ENCODE measurements at places on chromosomes 13 and 19.

DNA sequence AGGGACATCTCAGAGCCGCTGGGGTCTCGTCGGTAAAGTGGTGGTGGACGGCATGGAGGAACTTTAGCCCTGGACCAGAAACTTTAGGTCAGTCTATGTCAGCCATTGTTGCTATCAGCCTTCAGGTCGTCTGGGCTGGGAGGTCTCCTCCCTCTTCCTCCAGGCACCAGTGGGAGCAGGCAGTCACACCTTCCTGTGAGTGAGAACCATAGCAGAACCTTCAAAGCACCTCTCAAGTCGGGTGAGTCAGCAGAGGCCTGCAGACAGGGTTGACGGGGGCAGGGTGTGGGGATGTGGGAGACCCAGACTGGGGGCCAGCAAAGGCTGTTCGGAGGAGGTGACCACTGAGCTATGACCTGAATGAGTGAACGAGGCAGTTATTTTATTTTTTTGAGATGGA is 15.4 kb upstream of the SBNO2 start:
- DNase-seq: no peak

GRCh38 chr13:24216176-24216575 is 55.7 kb downstream of the SPATA13 start:
- no peak for DNase-seq

DNA sequence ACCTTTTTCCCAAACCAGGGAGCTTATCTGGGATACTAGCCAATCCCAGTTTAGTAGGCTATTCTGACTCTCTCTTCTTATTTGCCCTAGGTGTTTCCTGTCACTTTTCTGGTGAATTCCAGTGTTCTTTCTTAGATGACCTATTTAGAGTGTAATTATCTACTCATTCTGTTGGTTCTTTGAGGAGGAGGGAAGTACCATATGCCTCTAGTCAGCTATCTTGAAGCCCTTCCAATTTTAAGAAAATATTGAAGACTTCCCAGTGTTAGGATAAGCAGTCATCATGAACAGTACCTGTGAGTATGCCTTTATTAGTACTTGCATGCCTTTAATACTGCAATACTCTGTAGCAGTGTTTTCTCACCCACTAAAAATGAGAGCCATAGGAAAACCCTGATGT is 724.3 kb upstream of the SLITRK1 start:
- no peak for DNase-seq

DNA sequence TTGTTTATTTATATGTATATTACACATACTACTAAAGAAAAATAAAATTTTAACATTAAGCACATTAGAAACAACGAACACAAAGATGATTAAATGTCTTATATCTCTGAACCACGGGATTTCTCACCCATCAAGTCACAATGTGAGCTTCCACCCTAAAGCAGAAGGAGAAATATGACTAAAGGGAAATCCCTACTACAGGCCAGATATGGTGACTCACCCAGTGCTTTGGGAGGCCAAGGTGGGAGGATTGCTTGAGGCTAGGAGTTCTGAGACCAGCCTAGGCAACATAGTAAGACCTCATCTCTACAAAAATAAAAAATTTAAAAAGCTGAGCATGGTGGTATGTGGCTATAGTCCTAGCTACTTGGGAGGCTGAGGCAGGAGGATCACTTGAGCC is 24.6 kb downstream of the DCT start:
- DNase-seq: no peak

GRCh38 chr13:74866101-74866500 is 615.9 kb downstream of the TBC1D4 start:
- DNase-seq: no peak

DNA sequence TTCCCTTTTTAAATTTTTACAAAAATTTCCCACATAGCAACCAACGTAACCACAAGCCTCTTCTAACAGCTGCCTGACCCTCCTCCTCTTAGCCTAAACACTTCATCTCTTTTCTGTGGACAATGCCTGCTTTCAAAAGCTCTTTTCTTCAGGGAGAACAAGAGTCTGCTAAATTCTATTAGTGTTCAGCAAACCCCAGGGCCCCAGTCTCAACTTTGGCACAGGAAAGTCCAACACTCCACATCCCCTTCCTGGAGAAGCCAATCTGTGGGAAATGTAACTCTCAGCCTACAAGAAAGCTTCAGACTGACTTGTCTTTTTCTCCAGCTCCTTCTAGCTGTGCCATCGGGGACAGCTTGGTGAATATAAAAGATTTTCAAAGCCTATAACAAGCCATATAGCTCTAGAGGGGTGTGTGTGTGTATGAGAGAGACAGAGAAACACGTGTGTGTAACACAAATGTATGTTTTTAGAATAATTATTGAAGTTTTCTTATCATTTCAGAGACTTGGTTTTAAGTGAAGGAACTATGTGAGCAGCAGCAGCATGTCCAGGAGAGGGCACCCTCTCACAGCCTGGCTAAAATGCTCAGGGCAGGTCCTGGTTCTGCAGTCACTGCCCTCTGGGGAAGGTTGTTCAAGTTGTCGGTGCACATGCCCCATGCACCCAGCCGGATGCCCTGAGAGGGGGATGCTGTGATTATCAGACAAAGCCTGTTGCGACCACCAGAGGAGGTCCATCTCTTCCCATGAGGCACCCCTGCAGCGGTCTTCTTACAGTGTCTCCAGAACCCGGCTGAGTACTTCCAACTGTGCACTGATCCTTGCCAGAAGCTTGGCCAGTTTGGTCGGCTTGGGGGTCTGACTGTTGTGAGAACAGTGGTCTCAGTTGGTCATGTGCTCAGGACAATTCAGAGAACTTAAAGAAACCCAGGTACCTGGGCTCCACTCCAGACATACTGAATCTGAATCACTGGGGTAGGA is 34.4 kb downstream of the CCDC70 start:
- peak; percentile 30 for DNase-seq

DNA sequence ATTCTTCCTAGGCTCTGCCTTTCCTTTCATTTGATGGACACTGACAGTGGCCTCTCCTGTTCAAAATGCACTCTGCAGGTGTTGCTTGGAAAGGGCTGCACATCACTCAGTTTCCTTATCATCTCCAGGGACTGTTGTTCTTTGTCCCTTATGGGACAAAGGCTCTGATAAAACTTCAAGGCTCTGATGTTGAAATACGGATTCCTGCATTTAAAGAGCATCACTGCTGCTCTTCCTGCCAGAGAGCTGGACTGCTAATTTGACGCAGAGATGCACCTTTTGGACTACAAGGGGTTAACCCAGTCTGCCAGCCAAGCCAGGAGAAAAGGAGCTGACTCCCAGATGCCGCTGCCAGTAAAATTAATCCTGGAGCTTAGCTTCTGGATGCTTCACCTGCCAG is 952.1 kb downstream of the DIAPH3 start:
- no peak for DNase-seq

DNA sequence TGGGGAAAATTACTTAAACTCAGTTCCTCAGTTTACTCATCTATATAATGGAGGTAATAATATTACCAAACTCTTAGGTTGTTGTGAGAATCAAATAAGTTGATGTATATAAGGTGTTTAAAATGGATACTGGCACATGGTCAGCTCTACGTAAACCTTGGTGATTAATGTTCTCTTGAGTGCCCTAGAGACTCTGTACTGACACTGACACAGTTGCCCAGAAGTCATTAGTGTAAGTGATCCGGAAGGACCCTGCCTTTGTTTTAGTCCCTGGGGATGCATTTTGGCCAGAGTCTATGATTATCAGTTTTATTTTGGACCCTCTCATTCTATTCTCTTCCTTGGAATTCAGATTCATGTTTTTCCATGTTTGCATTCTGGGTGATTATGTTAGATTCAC is 31.9 kb downstream of the CHST8 start:
- DNase-seq: no peak

DNA sequence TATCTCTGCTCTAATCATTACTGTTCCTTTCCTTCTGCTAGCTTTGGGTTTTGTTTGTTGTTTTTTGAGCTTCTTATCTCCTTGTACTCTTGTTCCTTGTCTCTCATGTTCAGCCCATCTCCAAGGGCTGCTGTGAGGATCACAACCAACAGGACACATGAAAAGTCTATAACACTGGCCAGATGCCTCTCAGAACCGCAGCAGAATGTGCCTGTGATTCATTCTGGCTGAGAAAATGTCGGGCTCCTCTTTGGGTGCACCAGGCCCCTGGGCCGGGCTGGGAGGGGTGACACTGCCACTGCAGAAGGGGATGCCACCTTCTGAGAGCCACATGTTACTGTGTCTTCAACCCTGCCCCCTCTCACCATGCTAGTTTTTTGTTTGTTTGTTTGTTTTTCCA is 48.0 kb downstream of the GGACT start:
- DNase-seq: no peak

DNA sequence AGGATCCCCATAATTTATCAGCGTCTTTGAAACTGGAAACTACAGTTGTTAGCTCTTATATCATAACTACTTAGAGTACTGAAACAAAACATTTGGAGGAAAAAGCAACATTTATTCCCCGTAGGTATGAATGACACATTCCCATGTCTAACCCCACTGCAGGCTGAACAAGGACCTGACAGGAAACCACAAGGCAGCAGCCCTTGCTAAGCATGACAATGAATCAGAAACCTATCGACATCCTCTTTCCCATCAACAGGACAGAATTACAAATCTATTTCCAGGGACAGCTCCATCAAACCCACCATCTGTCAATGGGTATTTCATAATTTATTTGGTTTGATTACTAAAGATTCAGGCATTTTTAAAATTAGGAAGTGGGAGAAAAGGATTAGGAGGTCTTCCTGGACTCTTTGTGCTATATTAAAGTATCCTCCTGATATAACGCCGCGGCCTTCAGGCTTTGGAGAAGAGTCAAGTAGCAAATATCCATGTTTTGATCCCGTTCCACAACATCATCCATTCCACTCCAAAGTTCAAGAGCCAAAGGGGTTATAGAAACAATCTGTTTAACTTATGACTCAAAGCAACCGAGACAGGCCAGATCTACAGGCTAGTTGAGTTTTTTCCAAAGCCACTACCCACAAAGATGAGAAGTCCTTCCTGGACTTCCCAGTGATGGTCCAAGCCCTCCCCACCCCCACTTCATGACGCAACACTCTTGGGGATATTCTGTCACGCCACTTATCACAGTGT is 51.1 kb downstream of the FAM216B start:
- no peak for DNase-seq

GRCh38 chr13:51858433-51859247 is 3.1 kb upstream of the CCDC70 start:
- no peak for DNase-seq

GRCh38 chr13:94330552-94331071 is 148.9 kb downstream of the DCT start:
- DNase-seq: no peak

GRCh38 chr19:39138221-39139211 is 12.9 kb downstream of the PAK4 start:
- DNase-seq: no peak

- DNase-seq: no peak
Measured at GRCh38 chr19:2329501-2329916, 1.0 kb downstream of the SPPL2B start.

DNA sequence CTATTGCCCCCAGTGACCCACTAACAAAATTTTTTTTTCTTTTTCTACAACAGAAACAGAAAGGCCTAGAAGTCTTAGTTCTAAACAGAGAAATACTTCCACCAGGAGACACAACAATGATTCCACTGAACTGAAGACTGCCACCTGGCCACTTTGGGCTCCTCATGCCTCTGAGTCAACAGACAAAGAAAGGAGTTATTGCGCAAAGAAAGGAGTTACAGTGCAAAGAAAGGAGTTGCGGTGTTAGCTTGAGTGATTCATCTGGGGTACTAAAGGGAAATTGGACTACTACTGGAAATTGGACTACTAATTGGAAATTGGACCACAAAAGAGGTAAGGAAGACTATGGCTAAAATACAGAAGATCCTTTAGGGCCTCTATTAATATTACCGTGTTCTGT is 116.6 kb downstream of the PCDH17 start:
- DNase-seq: no peak

- DNase-seq: no peak
Measured at GRCh38 chr13:43273362-43273761, 250.0 kb downstream of the DNAJC15 start.

DNA sequence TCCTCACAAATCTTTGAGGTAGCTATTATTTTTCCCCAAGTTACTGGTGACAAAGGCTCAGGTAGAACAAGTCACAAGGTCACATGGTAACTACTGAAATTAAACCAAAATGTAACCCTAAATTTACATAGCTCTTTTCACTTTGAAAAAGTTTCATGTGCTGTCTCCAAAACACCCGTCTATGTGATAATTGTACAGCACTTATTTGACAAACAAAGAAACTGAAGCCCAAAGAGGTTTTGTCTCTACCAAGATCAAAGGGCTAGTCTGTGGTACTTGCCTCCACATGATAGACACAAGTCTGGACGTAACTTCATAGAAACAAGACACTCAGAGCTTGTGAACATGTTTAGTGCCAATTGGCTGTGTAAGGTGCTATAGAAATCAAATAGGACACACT is 108.3 kb downstream of the SACS start:
- no peak for DNase-seq

GRCh38 chr13:45315520-45316167 is 25.3 kb downstream of the TPT1 start:
- no peak for DNase-seq
